Stimulated activated CD4-positive, alpha-beta T cell treated with anti-CD3 and anti-CD28 coated beads, Interleukin-4, amount 100 ng/mL, for 4 hours (primary cell): ENCODE measurements at places on chromosomes 6 and 20.

DNA sequence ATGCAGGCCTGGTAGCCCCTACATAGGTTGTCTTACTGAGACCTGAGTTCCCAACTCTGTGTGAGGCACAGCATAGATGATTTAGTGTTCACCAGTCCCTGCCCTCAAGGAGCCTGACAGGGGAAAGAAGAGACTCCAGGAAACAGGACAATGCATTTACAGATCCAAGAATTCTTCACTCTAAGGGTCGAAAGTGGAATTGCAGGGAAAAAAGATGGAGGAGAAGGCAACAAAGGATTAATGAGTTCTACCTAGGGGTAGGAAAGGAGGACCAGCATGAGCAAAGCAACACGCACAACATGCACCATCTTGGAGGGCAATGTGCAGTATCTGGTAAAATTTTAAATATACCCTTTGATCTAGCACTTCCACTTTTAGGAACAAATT is 5.9 kb downstream of the SPAG4 start:
- DNase-seq = no peak

GRCh38 chr6:100230115-100230952 is 234.4 kb downstream of the SIM1 start:
- DNase-seq = no peak

DNA sequence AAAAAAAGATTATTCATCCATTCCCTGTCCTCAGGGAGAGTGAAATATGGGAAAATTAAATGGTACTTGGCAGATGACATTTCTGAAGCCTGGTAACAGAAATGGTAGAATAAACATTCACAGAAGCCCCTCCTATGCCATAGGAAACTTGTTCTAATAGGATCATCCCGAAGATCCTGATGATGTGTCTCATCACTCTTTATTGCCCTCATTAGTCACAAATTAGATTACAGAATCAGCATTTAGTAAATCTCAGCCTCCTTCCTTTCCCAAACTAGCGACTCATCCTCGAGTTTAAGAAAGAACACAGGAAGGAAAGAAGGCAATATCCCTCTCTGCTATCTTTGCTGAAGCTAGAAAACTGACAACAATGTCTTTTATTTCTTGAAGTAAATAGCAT is 154.4 kb downstream of the TMEM200A start:
- DNase-seq = no peak

- no peak for DNase-seq
These were observed 469.8 kb downstream of the BMP2 start for GRCh38 chr20:7237251-7237650.

DNA sequence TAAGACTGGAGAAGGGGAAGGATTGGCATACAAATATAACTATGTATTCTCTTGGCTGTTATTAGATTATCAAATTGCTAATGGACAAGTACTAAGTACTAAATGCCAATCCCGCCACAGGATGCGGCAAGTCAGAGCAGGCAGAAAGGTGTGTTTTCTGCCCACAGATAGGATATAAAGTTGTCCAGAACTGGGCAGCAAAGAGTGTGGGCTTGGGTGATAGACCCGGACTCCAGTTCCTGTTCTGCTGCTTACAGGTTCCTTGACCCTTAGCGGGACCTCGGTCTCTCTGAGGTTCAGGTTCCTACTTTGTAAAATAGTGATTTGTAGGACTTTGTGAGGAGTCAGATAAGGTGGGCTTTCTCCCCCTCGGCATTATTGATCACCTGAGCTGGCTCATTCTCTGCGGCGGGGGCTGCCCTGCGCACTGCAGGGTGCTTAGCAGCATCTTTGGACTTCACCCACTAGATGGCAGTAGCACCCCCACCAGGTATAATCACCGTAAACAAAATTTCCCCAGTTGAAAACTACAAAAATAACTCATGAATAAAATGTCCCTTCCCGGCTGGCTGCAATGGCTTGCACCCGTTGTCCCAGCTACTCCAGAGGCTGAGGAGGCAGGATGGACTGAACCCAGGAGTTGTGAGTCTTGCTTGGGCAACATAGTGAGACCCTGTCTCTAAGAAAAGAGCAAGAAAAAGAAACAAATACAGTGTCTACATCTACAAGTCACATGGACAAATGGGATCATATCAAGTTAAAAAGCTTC is 193.1 kb downstream of the DOK5 start:
- no peak for DNase-seq

DNA sequence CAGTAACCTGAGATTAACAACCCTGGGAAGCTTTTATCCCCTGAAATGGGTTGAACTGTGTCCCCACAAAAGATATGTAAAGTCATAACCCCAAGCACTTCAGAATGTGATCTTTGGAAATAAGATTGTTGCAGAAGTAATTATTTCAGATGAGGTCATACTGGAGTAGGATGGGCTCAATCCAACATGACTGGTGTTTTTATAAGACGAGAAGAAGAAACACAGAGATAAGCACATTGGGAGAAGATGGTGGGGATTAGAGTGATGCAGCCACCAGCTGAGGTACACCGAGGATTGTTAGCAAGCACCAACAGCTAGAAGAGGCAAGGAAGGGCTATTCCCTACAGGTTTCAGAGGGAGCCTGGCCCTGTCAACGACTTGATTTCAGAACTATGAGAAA is 12.5 kb upstream of the RNF217 start:
- no peak for DNase-seq

DNA sequence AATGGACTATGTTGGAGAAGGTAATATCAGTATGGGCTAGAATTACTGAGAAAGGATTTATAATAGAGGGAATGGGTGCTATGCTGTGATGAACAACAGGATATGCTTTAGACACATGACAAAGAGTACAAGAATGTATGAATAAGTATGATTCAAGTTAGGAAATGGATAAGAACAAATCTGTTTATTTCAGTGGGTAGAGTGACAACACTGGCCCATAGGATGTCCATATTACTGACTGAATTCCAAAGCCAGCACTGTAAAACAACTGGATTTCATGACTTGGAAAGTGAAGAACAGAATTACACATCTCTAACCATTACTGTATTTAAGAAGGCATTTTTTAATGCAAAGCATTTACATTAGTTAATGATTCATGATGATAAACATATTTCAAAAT is 35.9 kb downstream of the EPM2A start:
- no peak for DNase-seq

DNA sequence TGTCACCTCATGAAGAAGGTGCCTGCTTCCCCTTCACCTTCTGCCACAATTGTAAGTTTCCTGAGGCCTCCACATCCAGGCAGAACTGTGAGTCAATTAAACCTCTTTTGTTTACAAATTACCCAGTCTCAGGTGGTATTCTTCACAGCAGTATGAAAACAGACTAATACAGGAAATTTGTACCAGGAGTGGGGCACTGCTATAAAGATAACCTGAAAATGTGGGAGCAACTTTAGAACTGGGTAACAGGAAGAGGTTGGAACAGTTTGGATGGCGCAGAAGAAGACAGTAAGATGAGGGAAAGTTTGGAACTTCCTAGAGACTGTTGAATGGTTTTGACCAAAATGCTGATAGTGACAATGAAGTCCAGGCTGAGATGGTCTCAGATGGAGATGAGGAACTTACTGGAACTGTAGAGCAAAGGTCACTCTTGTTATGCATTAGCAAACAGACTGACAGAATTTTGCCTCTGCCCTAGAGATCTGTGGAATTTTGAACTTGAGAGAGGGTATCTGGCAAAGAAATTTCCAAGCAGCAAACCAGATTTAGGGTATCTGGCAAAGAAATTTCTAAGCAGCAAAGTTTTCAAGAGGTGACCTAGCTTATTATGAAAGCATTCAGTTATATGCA is 23.5 kb upstream of the COL21A1 start:
- no peak for DNase-seq

- DNase-seq = no peak
These were observed 94.5 kb upstream of the NRSN1 start for GRCh38 chr6:24031496-24031895.

DNA sequence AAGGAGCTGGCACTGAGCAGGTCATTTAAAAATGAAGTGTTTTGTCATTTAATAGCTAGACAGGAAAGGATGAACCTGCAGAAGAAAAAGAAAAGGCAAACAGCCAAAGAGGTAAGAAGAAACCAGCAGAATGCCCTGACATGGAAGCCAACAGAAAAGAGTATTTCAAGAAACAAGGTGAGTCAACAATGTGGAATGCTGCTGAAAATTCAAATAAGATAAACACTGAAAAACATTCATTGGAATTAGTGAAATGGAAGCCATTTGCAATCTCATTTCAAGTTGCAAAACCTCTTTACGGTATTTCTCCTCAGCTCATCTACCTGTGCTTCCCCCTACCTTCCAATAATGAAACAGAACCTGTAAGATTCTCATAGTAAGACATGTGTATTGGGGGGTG is 59.6 kb downstream of the RWDD2A start:
- no peak for DNase-seq

DNA sequence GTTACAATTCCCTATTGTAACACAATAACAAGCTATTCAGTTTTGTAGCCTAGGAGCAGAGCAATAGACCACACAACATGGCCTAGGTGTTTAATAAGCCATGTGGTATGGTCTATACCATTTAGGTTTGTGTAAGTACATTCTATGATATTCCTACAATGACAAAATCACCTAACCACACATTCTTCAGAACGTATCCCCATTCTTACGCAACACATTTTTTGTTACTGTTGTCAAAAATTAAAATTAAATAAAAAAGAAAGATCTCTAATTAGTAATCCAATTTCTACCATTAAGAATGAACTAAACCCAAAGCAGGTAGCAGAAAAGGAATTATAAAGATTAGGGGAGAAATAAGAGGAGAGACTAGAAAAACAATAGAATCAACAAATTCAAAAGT is 44.0 kb downstream of the RANBP9 start:
- no peak for DNase-seq

- DNase-seq = peak; percentile 3
These were observed at the start of gene MUC22 for GRCh38 chr6:31010393-31011060. MUC22 (plus strand) TSS chr6:31010474; CDS start chr6:31010707, 233 bp downstream.

DNA sequence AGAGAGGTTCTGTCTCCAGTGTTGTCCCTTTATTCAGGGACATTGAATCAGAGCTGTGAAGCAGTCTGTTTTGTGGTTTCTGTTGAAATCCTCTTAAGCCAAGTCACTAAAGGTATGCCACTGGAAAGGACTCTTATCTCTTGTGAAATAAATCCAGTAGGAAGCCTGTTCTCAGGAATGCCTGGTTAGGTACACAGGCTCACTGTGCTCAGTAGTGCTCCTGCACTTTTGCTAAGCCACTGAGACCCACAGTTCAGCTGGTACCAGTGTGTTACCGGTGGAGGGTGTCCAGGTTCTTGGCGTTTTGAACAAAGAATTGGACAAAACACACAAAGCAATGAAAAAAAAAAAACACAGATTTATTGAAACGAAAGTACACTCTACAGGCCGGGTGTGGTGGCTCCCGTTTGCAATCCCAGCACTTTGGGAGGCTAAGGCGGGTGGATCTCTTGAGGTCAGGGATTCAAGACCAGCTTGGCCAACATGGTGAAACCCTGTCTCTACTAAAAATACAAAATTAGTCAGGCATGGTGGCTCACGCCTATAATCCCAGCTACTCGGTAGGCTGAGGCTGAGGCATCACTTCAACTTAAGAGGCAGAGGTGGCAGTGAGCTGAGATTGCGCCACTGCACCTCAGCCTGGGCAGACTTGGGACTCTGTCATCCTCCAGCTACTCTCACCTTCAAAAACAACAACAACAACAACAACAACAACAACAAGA is 186.1 kb downstream of the JARID2 start:
- no peak for DNase-seq

DNA sequence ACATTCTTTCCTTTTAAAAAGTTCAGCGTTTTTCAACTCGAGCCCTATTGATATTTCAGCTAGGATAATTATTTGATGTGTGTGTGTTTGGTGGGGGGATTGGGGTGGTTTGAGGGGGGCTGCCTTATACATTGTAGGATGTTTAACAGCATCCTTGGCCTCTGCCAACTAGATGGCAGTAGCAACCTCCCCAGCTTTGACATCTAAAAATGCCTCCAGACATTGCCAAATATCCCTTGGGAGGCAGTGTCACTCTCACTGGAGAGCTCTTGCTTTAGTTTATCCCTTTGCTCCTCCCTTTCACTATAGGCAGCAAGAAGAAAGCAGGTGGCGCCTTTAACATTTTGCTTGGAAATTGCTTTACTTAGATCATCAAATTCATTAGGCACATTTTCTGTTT is 14.6 kb upstream of the TP53TG5 start:
- DNase-seq = no peak

- DNase-seq = no peak
These were observed 792 bp downstream of the RSPH3 start for GRCh38 chr6:158999154-158999665.

GRCh38 chr6:169997187-169997929 is 245.9 kb downstream of the ERMARD start:
- no peak for DNase-seq

DNA sequence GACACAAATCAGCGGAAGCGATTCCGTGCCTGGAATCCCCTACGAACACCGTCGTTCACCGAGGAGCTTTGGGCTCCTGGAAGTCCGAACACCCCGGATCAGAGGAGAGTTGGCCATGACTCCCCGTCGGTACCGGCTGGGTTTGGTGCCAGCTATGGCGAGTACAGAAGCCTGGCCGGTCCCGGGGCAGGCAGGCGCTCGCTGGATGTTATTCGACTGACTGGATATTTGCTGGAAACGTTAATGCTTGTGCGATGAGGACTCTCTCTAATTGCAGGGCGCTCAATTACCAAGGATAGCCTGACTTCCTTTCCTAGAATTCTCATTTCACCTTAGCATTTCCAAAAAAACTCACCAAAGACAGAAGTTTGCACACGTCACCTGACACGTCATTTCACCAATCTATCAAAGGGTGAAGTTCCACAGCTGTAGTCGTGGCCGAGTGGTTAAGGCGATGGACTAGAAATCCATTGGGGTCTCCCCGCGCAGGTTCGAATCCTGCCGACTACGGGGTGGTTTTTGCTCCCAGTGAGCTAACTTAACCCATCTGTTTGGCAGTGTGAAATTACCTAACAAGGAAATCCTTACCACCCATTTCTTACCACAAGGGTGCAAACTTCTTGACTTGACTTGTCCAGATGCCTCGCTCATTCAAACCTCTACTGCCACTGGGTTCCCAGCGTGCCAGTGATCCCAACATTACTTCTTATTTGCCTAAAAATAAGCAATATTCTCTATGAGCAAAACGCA is 22.7 kb upstream of the ZNF184 start:
- DNase-seq = peak; percentile 67

- no peak for DNase-seq
These were observed 7.4 kb downstream of the FOXO3 start for GRCh38 chr6:108568101-108568500.

GRCh38 chr6:45946887-45947286 is 68.8 kb downstream of the CLIC5 start:
- DNase-seq = no peak

DNA sequence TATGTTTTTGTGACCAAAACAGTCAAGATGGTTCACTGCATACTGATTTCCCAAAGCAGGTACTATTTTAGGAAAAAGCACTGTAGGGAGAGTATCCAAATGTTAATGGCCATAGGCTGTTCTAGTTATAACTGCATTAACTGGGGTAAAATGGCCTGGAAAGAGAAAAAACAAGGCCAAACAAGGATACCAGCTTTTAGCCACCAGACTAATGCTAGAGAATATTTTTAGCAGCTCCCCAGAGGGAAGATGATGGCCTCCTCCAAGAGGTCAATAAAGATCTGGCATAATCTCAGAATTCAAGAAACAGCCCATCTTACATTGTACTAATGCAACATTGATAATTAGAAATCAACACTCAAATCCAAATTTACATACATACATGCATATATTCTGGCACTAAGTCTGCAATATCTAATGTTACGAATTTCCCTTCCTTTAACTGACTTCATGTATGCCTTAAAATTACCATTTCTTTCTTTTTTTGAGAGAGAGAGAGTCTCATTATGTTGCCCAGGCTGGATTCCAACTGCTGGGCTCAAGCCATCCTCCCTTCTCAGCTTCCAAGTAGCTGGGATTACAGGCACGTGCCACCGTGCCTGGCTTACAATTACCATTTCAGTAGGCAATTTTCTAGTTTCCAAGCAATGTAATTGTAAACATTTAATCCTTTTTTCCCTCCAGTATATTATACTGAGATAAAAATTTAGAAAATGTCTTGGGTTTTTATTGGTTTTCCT is 9.3 kb downstream of the COX7A2 start:
- no peak for DNase-seq
